Activated CD8-positive, alpha-beta T cell treated with anti-CD3 and anti-CD28 coated beads for 36 hours (primary cell): ENCODE measurements at places on chromosomes 16 and 17. TPM values are rescaled to one million over a fixed set of nuclear protein-coding genes. Genes with fewer than 3 reads are reported as not detected.

Gene TMEM219
- total RNA-seq = 31.9 TPM

Gene CFAP119
- 3.9 TPM for total RNA-seq

Gene ABAT
- 5.1 TPM for total RNA-seq

Gene TMEM220
- 1.4 TPM for total RNA-seq

Gene TPPP3
- total RNA-seq = not detected

Gene EVPLL
- total RNA-seq = not detected

Gene TBC1D3C
- not detected for total RNA-seq

Gene ADAD2
- 0.16 TPM for total RNA-seq

Gene CHST4
- total RNA-seq = not detected

Gene SLC6A2
- total RNA-seq = not detected

Gene MT1A
- total RNA-seq = not detected

Gene KLHL10
- total RNA-seq = 0.36 TPM

Gene ADGRG3
- total RNA-seq = not detected

Gene TP53I13
- total RNA-seq = 46.7 TPM
